ENCODE measurements at places on chromosomes 2 and 18.

- DNase-seq: no peak
Observed at GRCh38 chr2:213627054-213627710, 342.9 kb downstream of the SPAG16 start.

DNA sequence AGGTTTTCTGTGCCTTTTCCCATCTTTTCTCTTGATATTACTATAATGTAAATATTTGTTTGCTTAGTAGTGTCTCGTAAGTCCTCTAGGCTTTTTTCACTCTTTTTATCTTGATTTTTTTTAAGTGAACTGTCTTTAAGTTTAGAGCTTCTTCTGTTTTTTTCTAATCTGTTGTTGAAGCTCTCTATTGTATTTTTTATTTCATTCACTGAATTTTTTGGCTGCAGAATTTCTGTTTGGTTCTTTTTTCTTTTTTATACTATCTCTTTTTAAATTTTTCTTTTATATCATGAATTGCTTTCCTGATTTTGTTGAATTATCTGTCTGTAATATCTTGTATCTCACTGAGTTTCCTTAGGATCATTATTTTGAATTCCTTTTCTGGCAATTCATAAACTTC lies 331.8 kb upstream of the RBMS1 start:
- DNase-seq: no peak

DNA sequence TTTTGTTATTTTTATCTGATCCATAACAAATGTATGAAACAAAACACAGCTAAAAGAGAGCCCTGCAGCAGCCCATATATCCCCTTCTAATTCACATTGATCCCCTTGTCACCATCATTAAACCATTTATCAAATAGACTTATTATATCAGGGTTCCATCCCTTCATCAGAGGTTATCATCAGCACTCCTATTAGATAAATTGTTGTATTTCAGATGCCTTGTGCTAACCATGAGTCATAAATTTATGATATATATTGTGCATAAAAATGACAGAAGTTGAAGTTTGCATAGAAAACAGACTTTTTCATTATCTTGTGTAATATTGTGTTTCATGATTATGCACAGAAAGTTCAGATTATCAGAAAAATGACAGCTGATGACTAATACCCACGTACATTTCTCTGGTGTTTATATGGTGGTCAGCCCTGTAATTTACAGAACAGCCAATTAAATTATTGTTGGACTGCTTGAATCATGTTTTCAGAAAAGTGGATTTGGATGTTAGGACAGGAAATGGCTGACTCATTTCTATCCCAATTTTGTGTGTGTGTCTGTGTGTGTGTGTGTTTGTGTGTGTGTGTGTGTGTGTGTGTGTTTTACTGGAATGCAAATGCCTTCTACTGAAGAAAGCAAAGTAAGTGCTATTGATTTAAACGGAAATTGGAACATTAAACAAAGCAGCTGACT lies 80.9 kb downstream of the PPP1R1C start:
- no peak for DNase-seq

- DNase-seq: no peak
Observed at GRCh38 chr2:229974266-229974665, 52.0 kb downstream of the FBXO36 start.

DNA sequence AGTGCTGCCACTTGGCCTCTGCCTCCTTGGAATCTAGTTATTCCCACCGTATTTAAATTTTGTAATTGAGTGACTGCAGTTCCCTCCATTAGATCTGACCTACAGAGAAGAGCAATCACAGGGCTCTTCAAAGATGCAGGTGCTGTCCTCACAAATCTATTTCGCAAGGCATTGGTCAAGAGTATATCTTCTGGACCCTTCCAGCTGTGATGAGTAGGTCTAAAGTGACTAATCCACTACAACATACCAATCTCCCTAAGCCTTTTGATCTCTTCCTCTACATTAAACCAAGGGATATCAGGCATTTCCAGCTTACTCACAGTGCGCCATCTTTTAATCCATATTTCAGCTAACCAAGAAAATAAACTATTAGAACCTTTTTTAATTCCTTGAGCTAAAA lies 65.1 kb upstream of the COL3A1 start:
- DNase-seq: no peak

- no peak for DNase-seq
Observed at GRCh38 chr2:58930537-58930936, 689.4 kb upstream of the FANCL start.

GRCh38 chr18:47754311-47755101 lies 176.0 kb downstream of the SMAD2 start:
- peak; percentile 23 for DNase-seq

DNA sequence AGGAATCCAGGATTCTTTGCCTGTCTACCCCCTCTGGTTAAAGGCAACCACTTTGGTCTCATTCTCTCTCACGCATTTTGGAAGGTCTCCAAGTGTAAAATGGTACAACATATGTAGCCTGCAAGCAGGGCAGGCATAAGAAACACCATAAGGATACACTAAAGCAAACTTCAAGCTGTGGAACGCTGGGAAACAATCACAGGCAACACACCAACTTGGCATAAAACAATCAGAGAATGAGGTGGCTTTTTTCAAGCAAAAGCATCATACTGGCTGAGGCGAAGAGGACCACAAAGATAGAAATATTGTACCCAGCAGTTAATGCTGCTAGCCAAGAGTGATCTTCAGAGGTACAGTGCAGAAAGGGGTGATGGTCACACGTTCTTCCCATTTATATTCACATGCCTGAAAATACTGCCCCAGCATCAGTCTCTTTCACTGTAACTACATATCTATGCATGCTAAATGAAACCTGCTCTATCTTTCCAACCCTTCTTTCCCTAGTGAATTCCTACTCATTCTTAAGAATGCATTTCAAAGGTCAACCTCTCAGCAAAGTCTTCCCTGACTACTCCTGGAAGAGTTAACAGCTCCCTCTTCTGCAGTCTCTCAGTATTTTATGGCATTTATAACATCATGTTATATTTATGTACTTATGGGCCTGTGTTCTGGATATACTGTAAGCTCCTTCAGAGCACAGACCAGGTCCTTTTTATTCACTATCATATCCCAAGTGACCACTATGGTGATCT lies 71.9 kb upstream of the GALNT5 start:
- no peak for DNase-seq

- no peak for DNase-seq
Observed at GRCh38 chr2:63018439-63018838, 32.2 kb upstream of the OTX1 start.

DNA sequence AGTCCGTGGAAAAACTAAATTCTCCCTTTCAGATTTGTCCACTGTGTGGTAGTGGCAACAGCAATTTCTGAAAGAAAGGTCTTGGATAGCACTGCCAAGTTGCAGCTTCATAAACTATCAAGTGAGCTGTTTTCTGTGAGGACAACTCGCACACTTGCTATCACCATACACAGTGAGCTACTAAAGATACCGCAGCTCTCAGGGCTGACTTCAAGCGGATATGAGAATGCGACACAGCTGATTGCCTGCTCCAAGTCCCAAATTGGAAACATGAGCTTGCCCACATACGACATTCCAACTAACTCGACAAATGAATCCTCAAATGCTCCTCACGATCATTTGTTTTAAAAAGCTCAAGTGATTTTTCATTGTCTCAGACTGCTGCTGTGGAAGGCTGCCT lies 46.2 kb downstream of the E2F6 start:
- no peak for DNase-seq

- no peak for DNase-seq
Observed at GRCh38 chr2:157727693-157728092, 99.0 kb upstream of the ACVR1C start.

DNA sequence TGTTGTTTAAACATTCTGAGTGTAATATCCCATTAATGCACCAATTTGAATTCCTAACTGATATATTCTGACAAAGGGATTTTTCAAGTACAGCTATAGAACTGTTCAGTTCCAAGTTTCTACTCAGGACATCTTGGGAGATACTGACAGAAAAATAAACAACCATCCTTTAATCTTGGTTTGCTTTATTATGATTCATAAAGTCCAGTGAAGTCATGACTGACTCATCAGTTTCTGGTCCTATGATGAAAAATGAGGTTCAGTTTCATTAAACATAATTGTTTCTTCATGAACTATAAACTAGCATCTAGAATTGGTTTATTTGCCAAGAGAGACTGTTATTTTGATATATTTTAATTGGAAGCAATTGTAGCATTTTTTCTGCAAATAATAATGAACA lies 896.2 kb downstream of the CCDC85A start:
- DNase-seq: no peak

- DNase-seq: no peak
Observed at GRCh38 chr2:46329803-46330775, 32.9 kb downstream of the EPAS1 start.

DNA sequence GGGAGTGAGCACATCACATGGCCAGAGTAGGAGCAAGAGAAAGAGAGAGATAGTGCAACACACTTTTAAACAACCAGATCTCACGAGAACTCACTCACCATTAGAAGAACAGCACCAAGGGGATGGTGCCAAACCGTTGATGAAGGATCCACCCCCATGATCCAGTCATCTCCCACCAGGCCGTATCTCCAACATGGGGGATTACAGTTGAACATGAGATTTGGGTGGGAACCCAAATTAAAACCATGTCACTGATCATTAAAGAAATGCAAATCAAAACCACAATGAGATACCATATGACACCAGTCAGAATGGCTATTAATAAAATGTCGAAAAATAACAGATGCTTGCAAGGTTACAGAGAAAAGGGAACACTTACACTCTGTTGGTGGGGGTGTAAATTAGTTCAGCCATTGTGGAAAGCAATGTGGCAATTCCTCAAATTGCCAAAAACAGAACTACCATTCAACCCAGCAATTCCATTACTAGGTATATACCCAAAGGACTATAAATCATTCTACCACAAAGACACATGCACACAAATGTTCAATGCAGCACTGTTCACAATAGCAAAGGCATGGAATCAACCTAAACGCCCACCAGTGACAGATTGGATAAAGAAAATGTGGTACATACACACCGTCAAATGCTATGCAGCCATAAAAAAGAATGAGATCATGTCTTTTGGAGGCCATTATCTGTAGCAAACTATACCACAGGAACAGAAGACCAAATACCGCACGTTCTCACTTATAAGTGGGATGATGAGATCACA lies 137.1 kb downstream of the COL6A3 start:
- DNase-seq: no peak

DNA sequence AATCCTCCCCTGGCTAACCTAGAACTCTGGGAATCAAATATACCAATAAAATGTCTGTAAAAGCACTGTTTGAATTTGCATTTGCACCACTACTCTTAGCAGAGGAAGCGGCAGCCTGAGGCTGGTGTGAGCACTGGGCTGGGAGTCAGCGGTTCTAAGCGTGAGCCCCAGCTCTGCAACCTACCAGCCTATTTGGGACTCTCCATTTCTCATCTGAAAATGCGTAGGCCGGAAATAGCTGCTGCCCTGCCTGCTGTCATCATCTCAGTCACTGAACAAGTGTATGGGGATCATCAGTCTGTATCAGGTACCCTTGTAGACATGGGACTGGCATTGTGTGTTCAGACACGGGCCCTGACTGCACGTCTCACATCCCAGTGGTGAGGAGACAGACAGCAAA lies 194.3 kb downstream of the ANKRD30B start:
- no peak for DNase-seq

- DNase-seq: no peak
Observed at GRCh38 chr2:236161531-236161930, 6.7 kb downstream of the GBX2 start.

DNA sequence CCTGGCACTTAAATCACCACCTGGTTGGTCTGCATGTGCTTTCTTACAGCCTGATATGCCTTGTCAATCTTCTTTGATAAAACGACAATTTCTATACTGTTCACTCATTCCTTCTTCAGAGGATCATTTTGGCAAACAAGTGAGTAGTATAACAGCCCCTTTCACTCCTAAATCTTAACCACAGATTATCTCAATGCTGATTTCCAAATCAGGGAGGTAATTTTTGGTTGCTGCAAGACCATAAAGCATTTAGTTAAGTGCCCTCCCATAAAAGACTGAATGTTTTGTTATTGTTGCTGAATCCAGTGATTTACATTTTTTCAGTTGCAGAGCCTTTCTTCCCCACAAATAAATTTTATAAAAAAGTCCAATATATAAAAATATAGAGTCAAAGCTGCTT lies 129.2 kb upstream of the CYP26B1 start:
- DNase-seq: no peak

DNA sequence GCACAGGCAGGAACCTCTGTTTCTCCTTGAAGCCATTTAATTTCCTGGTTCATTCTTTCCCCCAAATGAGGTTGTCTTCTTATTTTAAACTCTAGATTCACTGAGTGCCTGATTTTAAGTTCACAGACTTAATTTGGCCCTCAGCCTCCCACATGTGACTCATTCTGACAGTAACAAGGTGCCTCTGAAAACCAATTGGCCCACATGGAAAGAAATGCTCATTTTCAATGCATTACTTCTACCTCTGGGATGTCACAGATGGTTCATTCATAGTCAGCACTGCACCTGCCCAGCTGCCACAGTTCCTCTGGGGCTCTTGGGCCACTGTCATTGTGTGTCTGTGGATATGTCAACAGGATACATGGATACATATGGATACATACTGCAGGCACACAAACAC lies 140.4 kb upstream of the CAPN13 start:
- DNase-seq: no peak

DNA sequence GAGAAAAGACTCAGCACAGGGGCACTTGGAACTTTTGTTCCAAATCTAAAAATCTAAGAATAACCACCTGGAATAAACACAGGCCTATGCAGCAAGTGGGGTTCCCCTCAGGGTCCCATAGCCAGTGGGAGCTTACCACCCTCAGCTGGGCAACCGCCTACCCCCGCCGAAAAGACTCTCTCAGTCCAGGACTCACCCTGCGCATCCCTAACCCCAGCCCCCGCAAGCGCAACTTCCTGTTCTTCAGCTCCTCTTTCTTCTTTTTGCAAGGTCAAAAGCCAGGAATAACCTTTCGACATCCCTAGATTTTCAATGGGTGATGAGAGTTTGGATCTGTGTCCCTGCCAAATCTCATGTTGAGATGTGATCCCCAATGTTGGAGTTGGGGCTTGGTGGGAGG lies 13.6 kb downstream of the CNDP1 start:
- no peak for DNase-seq

- DNase-seq: no peak
Observed at GRCh38 chr2:124816007-124816406, 790.9 kb downstream of the CNTNAP5 start.

- no peak for DNase-seq
Observed at GRCh38 chr2:42249284-42249683, 80.1 kb downstream of the EML4 start.

DNA sequence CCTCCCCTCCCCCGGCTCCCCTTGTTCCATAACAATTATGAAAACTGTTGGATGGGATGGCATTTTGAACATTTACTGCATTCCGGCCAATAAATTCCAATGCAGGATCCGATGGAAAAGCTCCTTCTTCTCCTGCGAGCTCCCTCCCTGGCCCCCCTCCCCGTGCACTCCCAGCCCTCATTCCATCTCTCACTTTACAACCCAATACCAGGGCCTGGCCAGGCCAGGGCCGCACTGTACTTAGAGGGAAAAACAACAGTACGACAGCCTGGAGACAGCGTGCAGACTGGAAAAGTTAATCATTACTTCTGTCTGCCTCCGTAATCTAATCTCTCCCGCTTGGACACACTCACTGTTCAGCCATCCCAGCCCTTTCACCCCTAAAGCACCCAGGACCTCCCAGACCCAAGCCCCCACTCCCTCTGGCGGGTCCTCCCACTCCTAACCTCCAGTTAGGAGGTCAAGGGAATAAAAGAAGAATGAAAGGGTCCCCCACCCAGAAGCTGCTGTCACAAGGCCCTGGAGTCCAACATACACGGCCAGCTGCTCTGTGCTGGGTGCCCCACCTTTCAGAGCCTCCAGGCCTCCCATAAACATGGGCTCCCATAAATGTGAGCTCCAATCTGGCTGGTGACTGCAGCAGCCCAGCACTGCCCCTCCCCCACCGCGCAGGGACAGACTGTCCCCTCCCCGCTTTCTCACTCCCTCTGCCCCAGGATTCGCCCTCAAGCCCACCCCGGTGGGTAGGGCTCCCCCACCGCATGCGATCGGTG lies 20.6 kb downstream of the SMAD7 start:
- DNase-seq: peak; percentile 83

Data from right kidney (tissue), 9 donors.